Aorta (tissue), 5 donors: ENCODE measurements at places on chromosomes 3 and 15. TPM values are rescaled to one million over a fixed set of nuclear protein-coding genes. Genes with fewer than 3 reads are reported as not detected.

GRCh38 chr3:152505926-152506325 lies 237.2 kb downstream of the MBNL1 start:
- H3K27ac ChIP-seq = no peak overlapping the region
- no peaks in the 10 kb centered on the region for H3K4me1 ChIP-seq
- H3K27me3 ChIP-seq = no peaks in the 10 kb centered on the region
- no peaks in the 10 kb centered on the region for H3K36me3 ChIP-seq
- no peak overlapping the region for H3K4me3 ChIP-seq

DNA sequence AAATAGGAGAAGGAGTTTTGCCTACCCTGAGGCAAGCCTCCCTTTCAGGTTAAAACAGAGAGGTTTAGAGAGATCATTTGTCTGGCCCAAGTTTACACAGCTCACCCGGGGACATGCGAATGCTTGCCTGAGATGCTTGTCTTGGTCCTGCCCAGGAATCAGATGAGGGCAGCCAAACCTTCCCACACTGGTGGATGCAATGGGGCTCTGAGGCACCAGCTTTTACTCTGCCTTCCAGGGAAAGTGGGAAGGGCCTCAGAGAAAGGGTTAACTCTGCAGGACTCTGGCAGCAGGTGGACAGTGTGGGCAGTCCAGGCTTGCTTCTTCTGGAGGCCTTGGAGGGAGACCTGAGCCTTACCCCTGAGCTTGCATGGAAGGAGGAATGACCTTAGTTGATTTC lies 90.0 kb downstream of the LRRK1 start:
- no peak for DNase-seq
- no peak overlapping the region for H3K4me3 ChIP-seq
- H3K36me3 ChIP-seq = no peaks in the 10 kb centered on the region

Gene RFTN1
- 119 TPM for total RNA-seq

Gene FAIM
- 12.6 TPM for total RNA-seq

Gene UBAP1L
- total RNA-seq = 5.4 TPM

Gene SLC41A3
- total RNA-seq = 71.4 TPM

DNA sequence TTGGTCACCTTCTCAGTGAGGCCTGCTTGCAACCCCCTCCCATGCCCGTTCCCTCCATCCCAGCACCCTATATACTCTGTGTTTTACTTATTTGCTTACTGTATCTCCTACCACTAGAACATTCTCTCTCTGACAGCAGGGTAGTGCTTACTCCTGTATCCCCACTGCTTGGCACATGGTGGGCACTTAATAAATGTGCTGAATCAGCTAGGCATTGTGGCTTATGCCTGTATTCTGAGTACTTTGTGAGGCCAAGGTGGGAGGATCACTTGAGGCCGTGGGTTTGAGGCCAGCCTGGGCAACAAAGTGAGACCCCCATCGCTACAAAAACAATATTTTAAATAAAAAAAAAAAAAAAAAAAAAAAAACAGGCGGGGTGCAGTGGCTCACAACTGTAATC lies 7.6 kb upstream of the SHISA5 start:
- no peaks in the 10 kb centered on the region for H3K27me3 ChIP-seq
- no peaks in the 10 kb centered on the region for H3K4me1 ChIP-seq
- no peak for DNase-seq
- H3K4me3 ChIP-seq = no peak overlapping the region
- no peaks in the 10 kb centered on the region for H3K36me3 ChIP-seq

DNA sequence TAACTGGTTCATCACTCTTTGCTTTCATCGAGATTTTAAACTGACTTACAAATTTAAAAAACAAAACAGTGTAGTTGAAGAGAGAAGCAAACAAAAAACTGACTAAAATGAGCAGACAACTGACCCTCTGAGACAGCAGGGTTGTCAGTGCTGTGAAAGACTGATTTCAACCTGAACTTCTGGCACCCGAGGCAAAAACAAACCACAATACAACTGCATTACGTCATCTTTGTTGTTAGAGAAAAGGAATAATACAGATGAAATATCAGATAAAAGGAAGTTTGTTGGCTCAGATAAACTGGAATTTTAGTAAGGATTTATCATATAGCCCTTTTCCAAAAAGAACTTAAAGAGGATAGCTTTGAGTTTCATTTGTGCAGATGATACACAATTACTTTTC lies 51.1 kb downstream of the PARP15 start:
- H3K27ac ChIP-seq = no peak overlapping the region
- no peaks in the 10 kb centered on the region for H3K36me3 ChIP-seq
- H3K4me1 ChIP-seq = no peaks in the 10 kb centered on the region

DNA sequence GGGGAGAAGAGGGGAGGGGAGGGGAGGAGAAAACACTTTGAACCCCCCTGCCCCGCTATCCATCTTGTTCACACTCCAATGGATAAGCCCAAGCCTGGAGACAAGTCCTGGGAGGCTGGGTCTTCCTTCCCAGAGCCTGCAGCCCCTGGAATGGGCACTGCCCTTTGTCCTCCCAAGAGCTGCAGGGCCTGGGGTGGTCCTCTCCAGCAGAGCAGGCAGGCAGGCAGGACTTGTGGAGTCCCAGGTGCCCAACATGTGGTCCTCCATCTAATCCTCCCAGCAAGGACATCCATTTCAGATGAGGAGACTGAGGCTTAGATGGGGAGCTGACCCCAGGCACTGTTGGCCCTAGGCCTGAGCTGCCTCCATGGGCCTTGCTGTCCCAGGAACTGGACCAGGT lies 10.4 kb upstream of the MESP2 start:
- no peaks in the 10 kb centered on the region for H3K36me3 ChIP-seq
- no peaks in the 10 kb centered on the region for H3K27me3 ChIP-seq
- no peak overlapping the region for H3K4me3 ChIP-seq
- no peak overlapping the region for H3K27ac ChIP-seq

DNA sequence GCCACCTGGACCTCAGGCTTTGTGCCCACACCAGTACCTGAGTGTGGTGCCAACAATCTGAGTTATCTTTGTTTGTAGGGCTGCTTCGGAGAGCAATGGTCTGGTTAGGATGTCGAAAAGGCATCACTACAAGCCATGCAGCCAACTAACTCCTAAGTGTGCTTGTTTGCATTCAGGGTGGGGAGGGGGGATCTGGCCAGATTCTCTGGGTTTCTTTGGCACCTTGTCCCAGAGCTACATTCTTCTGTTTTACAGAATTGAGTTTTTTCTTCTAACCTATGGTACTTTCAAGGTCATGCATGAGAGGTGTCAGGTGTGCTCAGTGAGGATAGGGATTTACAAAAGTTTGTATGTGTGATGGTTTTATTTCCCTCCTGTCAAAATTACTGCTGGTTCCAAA lies 391.4 kb upstream of the RARB start:
- no peaks in the 10 kb centered on the region for H3K36me3 ChIP-seq
- no peaks in the 10 kb centered on the region for H3K27me3 ChIP-seq
- H3K4me1 ChIP-seq = peaks cover 20% of the 10 kb centered on the region
- DNase-seq = no peak
- H3K4me3 ChIP-seq = no peak overlapping the region

GRCh38 chr3:77147836-77148578 lies 108.1 kb downstream of the ROBO2 start:
- H3K36me3 ChIP-seq = no peaks in the 10 kb centered on the region
- H3K4me1 ChIP-seq = no peaks in the 10 kb centered on the region
- H3K4me3 ChIP-seq = no peak overlapping the region
- H3K27ac ChIP-seq = no peak overlapping the region

DNA sequence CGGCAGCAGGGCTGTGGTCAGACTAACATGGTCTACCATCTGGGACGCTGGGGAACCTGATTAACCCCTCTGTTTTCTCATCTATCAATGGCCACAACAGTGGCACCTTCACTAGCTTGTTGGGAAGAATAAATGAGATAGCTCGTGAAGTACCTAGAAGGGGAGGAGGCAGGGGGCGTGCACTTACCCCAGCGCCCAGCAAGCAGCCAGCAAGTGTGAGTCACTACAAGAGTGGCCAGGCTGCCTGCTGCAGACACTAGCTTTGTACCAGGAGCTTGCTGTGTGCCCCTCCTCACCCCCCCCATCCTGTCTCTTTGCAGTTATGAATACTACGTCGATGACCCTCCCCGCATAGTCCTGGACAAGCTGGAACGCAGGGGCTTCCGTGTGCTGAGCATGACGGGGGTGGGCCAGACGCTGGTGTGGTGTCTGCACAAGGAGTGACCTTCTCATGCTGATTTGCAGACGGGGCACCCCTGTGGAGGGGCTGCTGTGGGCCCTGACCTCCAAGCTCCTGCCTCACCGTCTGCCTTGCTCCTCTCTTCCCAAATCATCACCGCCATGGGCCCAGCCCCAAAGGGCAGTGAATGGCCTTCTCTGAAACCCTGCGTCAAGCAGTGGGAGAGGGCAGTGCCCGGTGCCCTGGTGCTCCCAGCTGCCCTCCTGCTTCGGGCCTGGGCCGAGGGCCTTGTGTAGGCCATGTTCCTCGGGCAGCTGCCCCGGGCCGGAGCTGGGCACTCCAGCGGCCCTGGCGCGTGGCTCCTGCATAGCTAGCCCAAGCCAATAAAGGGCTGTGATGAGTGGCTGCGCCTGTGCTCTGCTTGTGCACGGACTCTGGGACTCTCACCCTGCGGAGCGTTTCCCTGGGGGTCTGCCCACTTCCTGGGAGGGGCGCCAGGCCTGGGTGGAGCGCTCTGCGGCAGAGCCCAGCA lies 2.6 kb upstream of the C15orf62 start:
- DNase-seq = no peak
- no peak overlapping the region for H3K4me3 ChIP-seq
- H3K27ac ChIP-seq = no peak overlapping the region

Gene TNNC1
- total RNA-seq = 2.6 TPM

Gene POPDC2
- 11.5 TPM for total RNA-seq

DNA sequence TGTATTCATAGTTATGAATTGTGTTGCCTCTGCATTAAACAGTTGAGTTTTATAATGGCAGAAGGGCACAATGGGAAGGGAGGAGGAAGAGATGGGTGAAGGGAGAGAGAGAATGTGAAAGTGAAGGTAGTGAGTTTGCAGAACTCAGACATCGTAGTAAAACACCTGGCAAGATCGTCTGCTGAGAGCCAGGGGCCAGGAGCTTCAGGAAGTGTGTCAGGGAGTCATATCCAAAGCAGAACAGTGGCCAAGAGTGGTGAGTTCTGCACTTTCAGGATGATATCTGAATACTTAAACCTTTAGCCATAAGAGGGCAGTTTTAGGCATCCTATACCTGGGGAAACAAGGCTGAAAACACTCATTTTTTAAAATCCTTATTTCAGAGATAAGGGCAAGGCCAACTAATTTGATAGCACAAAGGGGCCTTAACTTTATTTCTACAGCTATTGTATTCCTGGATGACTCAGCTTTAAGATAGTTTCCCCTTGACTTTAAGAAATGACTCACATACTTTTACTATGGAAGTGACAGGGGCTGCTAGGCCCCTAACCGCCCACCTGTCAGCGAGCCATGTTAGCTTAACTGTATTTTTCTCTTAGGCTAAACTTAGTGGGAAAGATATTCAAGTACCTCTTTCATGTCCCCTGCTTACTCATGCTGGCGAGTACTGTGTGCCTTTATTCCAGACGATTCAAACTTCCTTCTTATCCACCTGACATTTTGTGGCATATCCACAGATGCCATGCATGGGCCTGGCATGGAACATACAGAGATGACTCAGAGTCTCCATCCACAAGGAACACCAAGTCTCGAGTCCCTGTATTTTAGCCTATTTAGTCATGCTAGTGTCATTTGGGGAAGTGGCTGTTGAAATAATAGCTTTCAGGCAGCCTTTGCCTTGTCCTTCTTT lies 53.9 kb downstream of the RLBP1 start:
- no peak overlapping the region for H3K4me3 ChIP-seq
- no peaks in the 10 kb centered on the region for H3K27me3 ChIP-seq
- peaks cover 9% of the 10 kb centered on the region for H3K4me1 ChIP-seq
- DNase-seq = no peak
- peak overlapping the region; percentile 96 for H3K27ac ChIP-seq

GRCh38 chr3:101665357-101665756 lies 11.6 kb downstream of the ZBTB11 start:
- no peak overlapping the region for H3K27ac ChIP-seq
- H3K4me1 ChIP-seq = no peaks in the 10 kb centered on the region
- H3K27me3 ChIP-seq = no peaks in the 10 kb centered on the region
- no peak overlapping the region for H3K4me3 ChIP-seq

GRCh38 chr3:65729555-65729954 lies 309.2 kb downstream of the MAGI1 start:
- H3K27ac ChIP-seq = no peak overlapping the region
- DNase-seq = no peak
- no peaks in the 10 kb centered on the region for H3K27me3 ChIP-seq

GRCh38 chr3:159828542-159828943 lies 160.1 kb upstream of the IL12A start:
- DNase-seq = no peak
- no peak overlapping the region for H3K4me3 ChIP-seq

DNA sequence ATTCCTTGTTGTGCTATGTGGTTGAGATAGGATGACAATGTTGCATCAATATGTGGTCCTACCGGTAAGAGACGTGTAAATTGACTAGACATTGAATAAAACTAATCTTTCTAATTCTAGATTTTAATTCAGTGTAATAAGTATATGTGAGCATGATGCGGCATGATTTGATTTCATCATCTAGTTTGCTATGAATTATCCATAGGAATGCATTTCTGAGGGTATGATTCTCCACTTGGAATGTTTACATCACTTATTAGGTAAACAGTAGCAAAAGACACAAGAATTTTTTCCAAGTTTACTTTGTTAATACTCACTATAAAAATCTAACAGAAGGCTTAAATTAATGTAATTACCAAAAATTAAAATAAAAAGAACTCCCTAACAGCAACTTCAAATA lies 353.5 kb downstream of the CADM2 start:
- no peak for DNase-seq
- H3K4me3 ChIP-seq = no peak overlapping the region
- H3K4me1 ChIP-seq = no peaks in the 10 kb centered on the region
- no peak overlapping the region for H3K27ac ChIP-seq
- H3K27me3 ChIP-seq = no peaks in the 10 kb centered on the region

GRCh38 chr15:65470866-65471265 lies 46.6 kb downstream of the DPP8 start:
- DNase-seq = no peak
- no peak overlapping the region for H3K27ac ChIP-seq
- peaks cover 12% of the 10 kb centered on the region for H3K36me3 ChIP-seq
- H3K4me1 ChIP-seq = no peaks in the 10 kb centered on the region
- H3K27me3 ChIP-seq = no peaks in the 10 kb centered on the region

DNA sequence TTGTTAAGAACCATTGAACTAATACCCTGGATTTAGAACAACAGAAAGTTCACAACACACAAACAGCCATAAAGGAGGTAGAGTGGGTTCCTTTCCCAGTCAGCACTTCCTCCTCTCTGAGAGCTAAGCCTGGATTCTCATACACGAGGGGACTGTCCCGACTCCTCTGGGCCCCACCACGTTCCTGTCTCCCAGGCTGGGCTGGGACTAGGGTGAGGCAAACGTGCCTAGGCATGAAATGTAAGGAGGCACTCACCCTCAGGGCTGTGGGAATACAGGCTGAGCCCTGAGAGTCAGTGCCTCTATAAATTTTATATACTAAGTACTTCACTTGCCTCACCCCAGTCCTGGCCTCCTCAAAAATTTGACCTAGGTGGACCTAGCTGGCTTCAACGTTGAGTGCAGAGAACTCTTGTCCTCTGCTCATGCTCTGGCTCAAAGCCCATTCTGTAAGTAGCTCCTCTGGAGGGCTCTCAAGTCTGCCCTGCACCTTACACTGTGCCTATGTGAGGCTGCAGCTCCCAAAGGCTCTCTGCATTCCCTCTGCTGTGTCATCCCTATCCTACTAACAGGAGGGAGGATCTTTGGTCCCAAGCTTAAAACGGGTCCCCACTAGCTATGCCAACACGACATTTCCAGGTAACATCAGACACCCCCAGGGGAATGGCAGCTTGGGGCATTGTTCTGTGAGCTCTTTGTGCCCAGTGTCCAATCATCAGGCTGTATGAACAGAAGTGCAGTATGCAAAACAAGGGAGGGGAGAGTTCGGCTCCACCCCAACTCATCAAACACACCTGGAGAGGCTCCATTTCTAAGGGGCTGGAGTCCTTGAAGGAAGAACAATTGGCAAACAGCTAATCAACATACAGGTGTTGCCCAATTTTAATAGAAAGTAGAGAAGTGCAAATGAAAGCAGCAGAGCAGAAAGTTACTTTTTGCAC lies 233.2 kb downstream of the RPLP1 start:
- H3K4me3 ChIP-seq = no peak overlapping the region
- H3K27me3 ChIP-seq = no peaks in the 10 kb centered on the region
- no peaks in the 10 kb centered on the region for H3K4me1 ChIP-seq
